Hair follicular keratinocyte (primary cell): ENCODE measurements at places on chromosomes 11 and 22. TPM values are rescaled to one million over a fixed set of nuclear protein-coding genes. Genes with fewer than 3 reads are reported as not detected.

Gene PRRG4
- total RNA-seq, result 6.3 and 7.3 TPM in 2 replicates

Gene TENM4
- total RNA-seq, result 9.4 and 15.3 TPM in 2 replicates

Gene INPP5J
- 0.08 and 0.34 TPM in 2 replicates for total RNA-seq

Gene APOL3
- 0.62 and 1.4 TPM in 2 replicates for total RNA-seq

Gene API5
- total RNA-seq, result 80.3 and 126 TPM in 2 replicates

Gene VSIG10L2
- not detected in 2 replicates for total RNA-seq

Gene ADM2
- 3.5 and 13.8 TPM in 2 replicates for total RNA-seq

Gene OR2AT4
- total RNA-seq, result not detected in 2 replicates

Gene CABP7
- not detected in 2 replicates for total RNA-seq

Gene MS4A15
- total RNA-seq, result not detected in 2 replicates

Gene TUBA8
- 0.27 TPM in 1 of 2 replicates, not detected in the other for total RNA-seq

Gene WNT7B
- 2.9 and 3.4 TPM in 2 replicates for total RNA-seq

Gene DNAJB7
- total RNA-seq, result not detected in 2 replicates

Gene CARD18
- total RNA-seq, result 0.19 and 4.1 TPM in 2 replicates

Gene PAMR1
- 1.6 and 12.7 TPM in 2 replicates for total RNA-seq

Gene HEPN1
- not detected in 2 replicates for total RNA-seq

Gene OR10A2
- not detected in 2 replicates for total RNA-seq

Gene ANO9
- 9.5 and 19.5 TPM in 2 replicates for total RNA-seq
